ENCODE measurements at places on chromosomes 3 and 15.

DNA sequence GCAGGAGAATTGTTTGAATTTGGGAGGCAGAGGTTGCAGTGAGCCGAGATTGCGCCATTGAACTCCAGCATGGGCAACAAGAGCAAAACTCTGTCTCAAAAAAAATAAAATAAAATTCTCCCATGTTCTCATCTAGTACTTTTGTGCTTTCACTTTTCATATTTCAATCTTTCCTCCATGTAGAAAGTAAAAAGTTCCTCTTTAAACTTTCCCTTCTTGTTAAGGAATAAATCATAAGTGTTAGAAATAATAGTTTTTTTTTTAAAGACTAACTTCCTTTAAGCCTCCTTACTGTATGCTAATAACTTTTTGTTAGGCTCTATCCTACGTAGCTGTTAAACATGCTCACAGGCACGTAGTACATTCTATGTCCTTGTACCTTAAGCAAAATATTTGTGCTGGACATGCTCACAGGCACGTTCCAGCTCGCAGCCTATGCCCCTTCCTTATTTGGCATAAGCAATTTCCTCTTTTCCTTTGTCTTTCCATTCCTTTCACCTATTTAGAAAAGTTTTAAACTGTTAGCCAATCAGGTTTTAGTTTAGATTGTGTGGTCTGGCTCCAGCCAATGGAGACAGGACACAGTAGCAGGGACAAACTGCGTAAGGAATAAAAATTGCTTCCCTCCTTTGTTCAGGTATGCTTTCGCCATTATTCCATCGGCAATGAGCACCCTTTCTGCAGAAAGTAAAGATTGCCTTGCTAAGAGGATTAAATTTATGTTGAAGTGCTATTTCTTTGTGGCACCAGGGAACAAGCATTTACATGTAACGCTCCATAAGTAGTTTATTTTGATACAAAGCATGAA is 38.9 kb upstream of the PIK3CB start:
- no peak for DNase-seq

- DNase-seq: no peak
Measured at GRCh38 chr3:178297199-178297598, 239.0 kb upstream of the KCNMB2 start.

- DNase-seq: no peak
Measured at GRCh38 chr3:31370380-31370666, 162.4 kb upstream of the STT3B start.

DNA sequence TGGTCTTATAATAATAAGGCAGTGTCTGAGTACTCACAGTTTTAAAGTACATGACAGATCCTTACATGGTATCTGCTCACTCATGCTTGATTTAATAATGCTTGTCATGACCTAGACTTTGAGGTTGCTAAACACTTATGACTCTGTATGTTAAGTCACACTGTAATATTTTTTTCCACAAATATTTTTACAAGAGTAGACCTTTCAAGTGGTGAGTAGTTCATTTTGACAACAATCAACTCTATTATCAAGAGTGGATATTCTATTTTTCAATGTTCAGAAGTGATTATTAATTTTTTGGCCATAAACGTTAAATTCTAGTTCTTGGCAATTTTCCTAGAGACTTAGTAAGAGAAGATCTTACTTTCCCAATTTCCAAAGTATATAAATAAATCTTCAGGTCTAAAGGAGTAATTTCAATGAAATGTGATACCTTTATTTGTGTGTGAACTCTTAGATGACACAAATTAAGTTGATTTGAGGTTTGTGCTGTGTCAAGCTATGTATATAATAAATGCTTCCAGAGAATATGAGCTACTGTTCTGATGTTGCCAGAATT is 104.5 kb downstream of the NLGN1 start:
- DNase-seq: no peak

- DNase-seq: no peak
Measured at GRCh38 chr3:167453815-167454214, 20.0 kb downstream of the SERPINI2 start.

DNA sequence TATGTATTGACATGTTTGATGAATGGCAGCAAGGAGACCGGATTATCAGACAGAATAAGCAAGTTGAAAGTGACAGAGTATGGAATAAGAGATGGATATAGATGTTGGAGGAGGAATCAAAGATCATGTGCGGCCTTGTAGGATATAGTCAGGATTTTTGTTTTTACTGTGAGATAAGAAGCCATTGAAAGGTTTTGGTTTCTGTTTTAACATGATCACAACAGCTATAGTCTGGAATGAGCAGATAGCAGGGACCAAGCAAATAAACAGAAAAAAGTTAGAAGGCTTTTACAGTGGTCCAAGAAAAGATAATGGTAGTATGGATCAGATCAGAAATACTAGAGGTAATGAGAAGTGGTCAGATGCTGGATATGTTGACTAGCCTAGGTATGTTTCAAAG is 52.6 kb downstream of the SLC12A6 start:
- DNase-seq: no peak

DNA sequence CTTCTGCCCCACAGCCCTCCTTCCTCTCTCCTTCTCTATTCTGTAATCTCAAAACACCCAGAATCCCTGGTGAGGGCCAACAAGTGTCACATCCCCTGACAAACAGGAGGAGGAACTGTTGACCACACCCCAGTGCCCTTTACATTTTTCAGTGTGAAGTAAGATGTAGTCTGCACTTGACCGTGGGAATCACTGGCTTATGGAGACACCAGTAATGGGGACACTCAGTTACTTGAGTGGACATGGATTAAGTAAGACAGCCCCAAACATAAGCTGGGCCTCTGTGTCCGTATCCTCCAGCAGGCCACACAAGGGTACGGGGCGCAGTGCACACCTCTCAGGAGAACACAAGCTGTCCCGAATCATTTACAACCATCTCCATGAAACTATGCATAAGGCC is 28.4 kb upstream of the LIMD1 start:
- no peak for DNase-seq

DNA sequence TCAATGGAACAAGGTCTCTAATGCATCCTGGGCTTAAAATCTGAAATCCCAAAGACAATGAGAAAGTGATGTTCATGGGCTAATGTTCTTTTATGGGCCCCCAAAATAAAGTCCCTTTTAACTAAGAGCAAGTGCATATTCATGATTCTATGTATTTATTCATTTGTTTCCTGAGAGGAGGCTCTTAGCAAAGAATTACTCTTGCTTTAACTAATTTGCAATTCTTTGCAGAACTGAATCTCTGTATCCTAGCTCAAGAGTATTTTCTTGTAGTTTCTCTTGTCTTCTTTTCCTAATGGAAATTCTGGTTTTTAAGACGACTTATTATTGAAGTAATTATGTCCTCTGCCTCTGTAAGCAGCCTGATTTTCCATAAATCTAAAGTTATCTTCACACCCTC is 202.2 kb upstream of the TP63 start:
- no peak for DNase-seq

DNA sequence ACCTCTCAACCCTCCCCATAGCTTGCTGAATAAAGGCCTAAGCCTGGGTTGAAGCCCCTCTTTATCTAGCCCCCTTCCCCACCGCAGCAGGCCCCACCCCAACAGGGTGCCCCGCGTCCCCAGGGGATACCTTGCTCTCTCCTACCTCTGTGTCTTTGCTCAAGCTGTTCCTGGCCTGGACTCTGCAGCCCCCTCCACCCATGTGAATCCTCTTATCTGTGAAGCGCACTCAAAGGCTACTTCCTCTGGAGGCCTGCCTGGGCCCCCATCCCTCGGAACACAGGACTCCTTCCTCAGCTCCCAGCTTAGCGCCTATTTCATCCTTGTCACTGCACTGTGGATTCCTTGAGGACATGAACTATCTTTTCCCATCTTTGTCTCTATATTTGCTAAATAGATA is 61.4 kb upstream of the HERC1 start:
- DNase-seq: no peak

DNA sequence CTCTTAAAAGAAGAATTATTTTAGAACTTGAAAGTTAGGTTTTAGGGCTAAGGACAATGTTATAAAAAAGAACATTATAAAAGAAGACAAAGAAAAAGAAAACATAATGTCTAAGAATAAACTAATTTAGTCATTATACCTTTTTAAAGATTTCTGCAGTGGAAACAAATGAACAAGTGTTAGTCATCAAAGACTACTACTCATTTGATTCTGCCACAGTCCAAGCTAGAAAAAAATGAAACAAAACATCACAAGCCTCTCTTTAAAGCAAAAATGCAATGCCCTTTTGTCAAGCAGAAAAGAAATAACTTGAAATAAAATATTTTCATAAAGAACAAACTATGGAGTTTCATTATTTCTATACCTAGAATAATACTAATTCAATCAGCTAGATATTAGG is 102.0 kb downstream of the TBC1D5 start:
- no peak for DNase-seq

- DNase-seq: no peak
Measured at GRCh38 chr3:195107593-195107992, 163.4 kb downstream of the XXYLT1 start.

GRCh38 chr3:42214565-42215283 is 51.3 kb downstream of the CCK start:
- DNase-seq: no peak

DNA sequence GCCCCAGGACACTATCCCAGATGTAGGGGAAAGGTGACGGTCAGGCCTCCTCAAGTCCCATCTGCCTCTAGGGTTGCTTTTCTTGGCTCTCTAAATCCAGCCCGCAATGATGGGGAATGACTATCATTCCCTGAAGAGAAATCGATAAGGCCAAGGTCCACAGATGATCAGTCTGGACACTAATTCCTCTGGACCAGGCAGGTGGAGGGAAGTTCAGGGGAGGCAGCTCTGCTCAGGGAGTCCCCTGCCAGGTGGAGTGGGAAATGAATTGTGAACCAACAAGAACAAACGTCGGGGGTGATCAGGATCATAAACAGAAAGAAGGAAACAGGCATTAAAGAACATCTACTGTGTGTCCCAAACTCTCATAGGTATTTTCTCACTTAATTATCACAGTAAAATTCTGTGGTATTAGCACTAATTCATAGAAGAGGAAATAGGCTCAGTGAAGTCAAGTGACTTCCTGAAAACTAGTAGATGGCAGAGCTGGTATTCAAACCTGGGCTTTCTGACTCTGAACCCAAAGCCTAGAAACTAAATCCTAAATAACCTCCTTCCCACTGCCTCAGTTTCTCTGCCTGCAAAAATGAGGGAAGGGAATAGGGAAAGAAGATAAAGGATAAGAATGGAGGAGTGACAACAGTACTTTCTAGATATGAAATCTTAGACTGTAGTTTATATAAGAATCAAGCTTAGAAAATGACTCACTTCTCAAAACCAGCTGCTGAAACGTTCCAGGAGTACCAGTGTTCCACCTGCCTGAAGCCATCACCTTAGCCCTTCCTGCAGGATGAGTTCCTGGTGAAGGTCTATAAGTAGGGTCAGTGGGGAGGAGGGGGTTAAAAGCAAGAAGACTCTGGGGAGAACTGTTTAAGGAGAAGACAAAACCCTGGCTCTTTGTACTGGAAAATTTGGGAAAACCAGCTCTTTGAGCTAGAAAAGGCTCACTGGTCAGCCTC is 7.5 kb downstream of the BMF start:
- DNase-seq: no peak

- DNase-seq: no peak
Measured at GRCh38 chr3:96966181-96966929, 152.0 kb downstream of the EPHA6 start.

- DNase-seq: no peak
Measured at GRCh38 chr3:114147251-114147650, 31.6 kb downstream of the DRD3 start.

DNA sequence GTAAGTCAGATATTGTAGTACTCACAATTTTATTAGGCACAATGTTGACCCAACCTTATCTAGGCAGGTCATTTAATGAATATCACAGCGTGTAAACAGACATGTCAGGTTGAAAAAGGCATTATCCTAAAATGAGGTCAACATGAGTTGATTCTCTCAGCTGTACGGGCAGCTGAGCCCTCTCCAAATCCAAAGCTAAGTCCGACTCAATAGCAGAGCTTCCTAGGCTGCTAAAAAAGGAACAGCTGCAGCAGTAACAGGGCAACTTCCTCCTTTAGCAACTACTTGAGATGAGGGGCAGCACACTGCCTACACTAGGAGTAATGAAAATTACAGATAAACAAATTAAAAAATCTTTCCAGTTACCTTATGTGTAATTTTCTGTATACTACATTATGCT is 189.2 kb downstream of the CADM2 start:
- DNase-seq: no peak

DNA sequence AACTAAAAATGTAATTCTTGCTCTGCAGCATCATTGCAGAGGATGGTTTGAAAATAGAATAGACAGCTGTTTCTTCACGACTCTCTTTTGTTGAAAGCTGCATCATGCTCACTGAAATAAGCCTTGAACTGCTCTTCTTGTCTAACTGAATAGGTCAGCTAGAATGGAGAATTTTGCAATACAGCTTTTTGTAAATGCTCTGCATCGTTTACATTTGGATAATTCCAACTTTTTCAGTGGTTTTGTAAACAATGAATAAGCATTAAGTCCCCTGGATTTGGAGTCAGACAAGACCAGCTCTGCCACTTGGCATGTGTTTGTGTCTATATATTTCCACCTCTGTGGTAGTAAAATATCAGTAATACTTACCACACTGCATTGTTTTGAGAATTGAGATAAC is 95.2 kb downstream of the PLSCR2 start:
- no peak for DNase-seq

GRCh38 chr3:31533169-31534064 is 692 bp downstream of the STT3B start:
- peak; percentile 39 for DNase-seq

DNA sequence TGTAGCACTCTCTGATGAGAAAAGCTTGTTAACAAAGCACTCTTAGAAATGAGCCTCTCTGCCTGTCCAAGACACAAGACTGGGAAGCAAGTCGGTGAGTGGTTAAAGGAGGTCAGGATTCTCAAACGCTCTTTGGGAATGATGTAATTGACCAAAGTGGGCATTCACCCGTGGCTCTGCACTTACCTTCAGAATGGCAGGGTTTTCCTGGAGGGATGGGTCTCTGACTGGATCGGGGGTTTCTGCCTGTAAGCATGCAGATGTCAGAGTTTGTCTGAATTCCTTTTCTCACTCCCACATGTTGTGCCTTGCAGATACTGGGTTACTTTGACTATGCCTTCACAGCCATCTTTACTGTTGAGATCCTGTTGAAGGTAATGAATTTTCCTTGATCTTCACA is 106.3 kb downstream of the CHDH start:
- no peak for DNase-seq

GRCh38 chr3:30988769-30989168 is 94.3 kb upstream of the GADL1 start:
- DNase-seq: no peak

GRCh38 chr3:172844428-172844827 is 93.9 kb downstream of the ECT2 start:
- DNase-seq: no peak

DNA sequence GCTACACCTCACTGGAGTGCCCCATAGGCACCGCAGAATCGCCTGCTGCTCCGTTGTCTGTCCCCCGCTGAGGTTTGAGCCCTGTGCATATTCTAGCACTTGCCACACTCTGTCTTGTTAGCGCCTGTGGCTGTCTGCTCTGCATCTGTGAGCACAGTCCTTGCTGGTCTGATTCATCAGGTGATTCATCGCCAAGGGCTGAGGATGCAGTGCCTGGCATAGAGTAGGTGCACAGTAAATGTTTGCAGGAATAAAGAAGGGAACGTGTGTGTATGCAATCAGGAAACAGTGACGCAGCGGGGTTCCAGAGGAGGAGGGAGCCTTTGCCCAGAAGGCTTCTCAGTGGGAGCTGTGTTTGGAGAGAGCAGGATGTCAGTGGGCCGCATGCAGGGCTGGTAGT is 124.0 kb upstream of the PLXNA1 start:
- no peak for DNase-seq

Data from activated CD4-positive, alpha-beta T cell treated with anti-CD3 and anti-CD28 coated beads for 24 hours (primary cell).